ENCODE measurements at places on chromosomes 7 and 10.

DNA sequence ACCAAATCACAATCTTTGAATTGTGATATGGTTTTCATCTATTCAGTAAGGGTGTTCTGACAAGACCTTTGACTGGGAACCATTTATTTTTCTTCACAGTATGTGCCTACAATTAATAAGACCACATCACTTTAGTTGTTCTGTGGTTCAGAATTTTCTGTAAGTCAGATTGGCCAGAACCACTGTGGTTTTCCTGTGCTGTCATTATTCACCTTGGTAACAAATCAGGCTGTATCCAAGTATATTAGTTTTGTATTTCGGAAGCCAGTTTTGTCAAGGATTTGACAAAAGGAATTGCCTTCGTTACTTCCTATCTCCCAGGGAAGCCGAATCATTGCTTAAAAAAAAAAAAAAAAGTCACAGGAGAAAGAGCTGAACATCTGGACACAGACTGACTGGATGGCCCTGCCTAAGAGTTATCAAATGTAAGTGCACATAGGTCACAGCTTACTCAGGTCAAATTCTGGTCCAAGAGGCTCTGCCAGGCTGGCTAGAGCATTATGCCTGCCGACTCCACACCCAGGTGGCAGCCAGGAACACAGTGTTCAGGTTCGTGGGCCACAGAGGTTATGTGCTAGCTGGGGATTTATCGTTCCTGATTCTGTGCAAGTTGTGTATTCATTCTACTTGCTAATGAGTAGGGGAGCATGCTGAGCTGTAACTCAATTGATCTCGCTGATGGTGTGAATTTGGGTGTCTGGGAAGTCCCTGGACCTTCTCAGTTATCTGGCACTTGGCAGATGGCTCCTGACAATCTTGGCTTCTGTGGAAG, 175.3 kb downstream of the JAZF1 start:
- DNase-seq, result no peak

GRCh38 chr7:35596061-35596460, 98.9 kb downstream of the HERPUD2 start:
- no peak for DNase-seq

GRCh38 chr10:71752391-71753090, 20.8 kb downstream of the VSIR start:
- no peak for DNase-seq

GRCh38 chr7:101896941-101897340, 79.5 kb downstream of the CUX1 start:
- DNase-seq, result no peak

All from activated naive CD4-positive, alpha-beta T cell treated with Interleukin-2 at 50 U/mL for 16 hours (primary cell).